ENCODE measurements at places on chromosomes 7 and 10.

DNA sequence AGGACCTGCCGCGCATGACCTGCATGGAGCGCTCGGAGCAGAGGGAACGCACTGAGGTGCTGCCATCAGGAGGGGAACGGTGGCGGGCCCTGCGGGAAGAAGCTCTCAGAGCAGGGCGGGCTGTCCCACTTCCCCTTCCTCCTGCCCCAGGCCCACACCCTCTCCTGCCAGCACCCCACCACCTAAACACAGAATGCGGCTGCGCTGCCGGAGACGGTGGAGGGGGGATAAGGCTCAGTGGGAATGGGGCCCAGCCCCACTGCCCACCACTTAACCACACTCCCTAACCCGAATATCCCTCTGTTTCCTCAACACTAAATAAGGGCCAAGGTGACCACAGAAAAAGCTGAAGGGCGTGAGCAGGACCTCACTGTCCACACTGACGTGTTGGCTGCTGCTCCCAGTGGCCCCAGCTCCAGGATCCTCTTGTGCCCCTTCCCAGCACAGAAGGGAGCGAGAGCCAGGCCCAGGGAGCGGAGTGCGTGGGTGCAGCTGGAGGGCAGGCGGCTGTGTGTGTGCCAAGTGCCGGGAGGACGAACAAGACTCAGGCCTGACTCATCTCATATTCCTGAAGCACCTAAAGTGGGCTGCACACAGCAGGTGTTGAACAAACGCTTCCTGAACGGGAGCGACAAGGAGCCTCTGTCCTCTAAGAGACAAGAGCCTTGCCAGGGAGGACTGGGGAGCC, 116.8 kb downstream of the MAD1L1 start:
- no peaks in the 10 kb centered on the region for H3K27me3 ChIP-seq
- no peak overlapping the region for H3K4me3 ChIP-seq
- H3K4me1 ChIP-seq: peaks cover 46% of the 10 kb centered on the region
- H3K36me3 ChIP-seq: no peaks in the 10 kb centered on the region
- no peak overlapping the region for H3K27ac ChIP-seq
- DNase-seq: no peak

- no peaks in the 10 kb centered on the region for H3K36me3 ChIP-seq
- H3K27ac ChIP-seq: no peak overlapping the region
- DNase-seq: no peak
- H3K4me1 ChIP-seq: no peaks in the 10 kb centered on the region
These were observed 73.9 kb upstream of the FAM171A1 start for GRCh38 chr10:15445006-15445390.

GRCh38 chr7:16428672-16429071, 7.3 kb upstream of the CRPPA start:
- H3K4me1 ChIP-seq: no peaks in the 10 kb centered on the region
- no peak overlapping the region for H3K27ac ChIP-seq
- no peaks in the 10 kb centered on the region for H3K36me3 ChIP-seq
- H3K27me3 ChIP-seq: peaks cover 2% of the 10 kb centered on the region
- no peak for DNase-seq
- no peak overlapping the region for H3K4me3 ChIP-seq

GRCh38 chr10:8065651-8066050, 11.2 kb downstream of the GATA3 start:
- H3K27me3 ChIP-seq: no peaks in the 10 kb centered on the region
- H3K27ac ChIP-seq: no peak overlapping the region
- H3K36me3 ChIP-seq: peaks cover 64% of the 10 kb centered on the region
- peaks cover 61% of the 10 kb centered on the region for H3K4me1 ChIP-seq
- no peak overlapping the region for H3K4me3 ChIP-seq
- no peak for DNase-seq

GRCh38 chr7:142231716-142232115, 26.1 kb downstream of the PRSS58 start:
- H3K4me1 ChIP-seq: no peaks in the 10 kb centered on the region
- no peaks in the 10 kb centered on the region for H3K27me3 ChIP-seq
- H3K4me3 ChIP-seq: no peak overlapping the region

GRCh38 chr10:102112210-102112817, 7.9 kb downstream of the LDB1 start:
- no peak overlapping the region for H3K27ac ChIP-seq
- H3K27me3 ChIP-seq: no peaks in the 10 kb centered on the region
- no peak overlapping the region for H3K4me3 ChIP-seq
- peaks cover 46% of the 10 kb centered on the region for H3K4me1 ChIP-seq

DNA sequence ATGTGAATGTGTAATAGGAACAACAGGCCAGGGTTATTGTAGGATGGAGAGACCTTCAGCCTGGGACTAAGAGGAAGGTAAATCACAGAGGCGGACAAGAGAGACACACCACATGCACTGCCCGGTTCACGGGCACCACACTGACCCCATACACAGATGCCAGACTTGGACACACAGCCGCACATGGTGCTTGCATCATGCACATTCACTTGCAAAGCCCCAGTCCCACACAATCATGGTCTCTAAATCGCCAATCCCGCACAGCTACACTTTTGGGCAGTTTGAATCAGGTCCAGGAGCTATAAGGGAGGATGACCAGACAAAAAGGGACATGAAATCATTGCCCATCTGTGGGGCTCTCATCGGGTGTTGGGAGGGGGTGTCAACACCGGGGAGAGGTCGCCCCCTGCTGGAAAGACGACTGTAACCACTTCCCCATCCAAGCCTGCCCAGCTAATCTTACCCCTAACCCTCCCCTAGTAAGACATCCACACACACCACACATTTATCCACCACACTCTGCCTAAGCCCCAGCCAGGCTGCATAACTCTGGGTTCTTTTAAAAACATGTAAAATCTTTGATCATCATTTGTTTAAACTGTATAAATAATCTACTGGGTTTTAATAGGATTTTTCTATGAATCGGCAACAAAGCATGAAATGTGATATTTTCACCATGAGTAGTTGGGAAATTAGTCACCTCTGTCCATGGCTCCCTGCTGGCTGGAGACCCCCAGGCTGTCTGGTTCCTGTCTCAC, 40.5 kb upstream of the SLF2 start:
- no peaks in the 10 kb centered on the region for H3K4me1 ChIP-seq
- no peak overlapping the region for H3K27ac ChIP-seq
- DNase-seq: no peak
- H3K36me3 ChIP-seq: no peaks in the 10 kb centered on the region
- no peak overlapping the region for H3K4me3 ChIP-seq

GRCh38 chr10:19815036-19815730, 1.0 kb upstream of the PLXDC2 start:
- H3K4me3 ChIP-seq: peak overlapping the region; percentile 20
- no peak for DNase-seq
- no peaks in the 10 kb centered on the region for H3K36me3 ChIP-seq
- no peak overlapping the region for H3K27ac ChIP-seq

- no peak overlapping the region for H3K4me3 ChIP-seq
- DNase-seq: no peak
- H3K4me1 ChIP-seq: no peaks in the 10 kb centered on the region
These were observed 107.5 kb upstream of the ARID5B start for GRCh38 chr10:61793760-61794703.

GRCh38 chr7:48289656-48290055, 118.4 kb downstream of the ABCA13 start:
- no peak for DNase-seq
- no peaks in the 10 kb centered on the region for H3K27me3 ChIP-seq
- H3K27ac ChIP-seq: no peak overlapping the region
- H3K4me1 ChIP-seq: no peaks in the 10 kb centered on the region
- H3K36me3 ChIP-seq: no peaks in the 10 kb centered on the region
- no peak overlapping the region for H3K4me3 ChIP-seq

DNA sequence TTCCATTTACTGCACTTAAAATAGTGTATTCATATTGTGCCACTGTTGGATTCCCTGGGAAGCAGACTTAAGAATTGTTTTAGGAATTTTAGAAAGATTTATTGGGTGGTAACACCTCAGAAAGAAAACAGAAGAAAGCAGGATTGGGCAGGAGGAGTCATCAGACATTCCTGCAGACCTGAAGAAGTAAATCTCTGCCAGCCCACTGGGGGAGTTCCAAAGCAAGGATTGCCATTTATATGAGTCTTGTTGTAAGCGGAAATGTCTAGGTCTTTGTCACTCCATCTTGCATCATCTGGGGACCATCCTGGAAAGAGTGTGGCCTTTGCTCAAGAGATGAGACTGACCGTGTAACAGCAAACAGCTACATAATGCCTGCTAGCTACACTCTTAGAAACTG, 947.6 kb upstream of the POT1 start:
- no peaks in the 10 kb centered on the region for H3K4me1 ChIP-seq
- no peak overlapping the region for H3K27ac ChIP-seq
- H3K4me3 ChIP-seq: no peak overlapping the region
- no peaks in the 10 kb centered on the region for H3K27me3 ChIP-seq
- DNase-seq: no peak
- H3K36me3 ChIP-seq: no peaks in the 10 kb centered on the region

DNA sequence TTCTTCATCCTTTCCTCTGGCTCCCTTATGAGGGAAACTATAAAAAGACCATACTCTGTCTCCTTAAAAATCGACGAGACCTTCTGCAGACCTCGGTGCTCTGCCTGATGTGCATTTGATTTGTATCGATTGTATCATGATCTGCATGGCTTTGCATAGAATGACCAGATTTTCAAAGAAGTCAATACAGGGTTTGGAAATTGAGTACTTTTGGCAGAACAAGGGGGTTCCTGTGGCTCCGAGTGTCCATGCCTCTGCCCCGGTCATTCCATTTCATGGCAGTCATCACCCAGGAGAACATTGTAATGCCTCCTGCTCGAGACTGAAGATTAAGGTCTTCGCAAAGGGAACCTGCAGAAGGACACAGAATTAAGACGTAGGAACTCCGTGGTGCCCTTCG, 685 bp downstream of the CASP2 start:
- no peak for DNase-seq
- peak overlapping the region; percentile 81 for H3K27ac ChIP-seq
- H3K4me3 ChIP-seq: peak overlapping the region; percentile 95
- H3K27me3 ChIP-seq: no peaks in the 10 kb centered on the region
- H3K4me1 ChIP-seq: peaks cover 24% of the 10 kb centered on the region

DNA sequence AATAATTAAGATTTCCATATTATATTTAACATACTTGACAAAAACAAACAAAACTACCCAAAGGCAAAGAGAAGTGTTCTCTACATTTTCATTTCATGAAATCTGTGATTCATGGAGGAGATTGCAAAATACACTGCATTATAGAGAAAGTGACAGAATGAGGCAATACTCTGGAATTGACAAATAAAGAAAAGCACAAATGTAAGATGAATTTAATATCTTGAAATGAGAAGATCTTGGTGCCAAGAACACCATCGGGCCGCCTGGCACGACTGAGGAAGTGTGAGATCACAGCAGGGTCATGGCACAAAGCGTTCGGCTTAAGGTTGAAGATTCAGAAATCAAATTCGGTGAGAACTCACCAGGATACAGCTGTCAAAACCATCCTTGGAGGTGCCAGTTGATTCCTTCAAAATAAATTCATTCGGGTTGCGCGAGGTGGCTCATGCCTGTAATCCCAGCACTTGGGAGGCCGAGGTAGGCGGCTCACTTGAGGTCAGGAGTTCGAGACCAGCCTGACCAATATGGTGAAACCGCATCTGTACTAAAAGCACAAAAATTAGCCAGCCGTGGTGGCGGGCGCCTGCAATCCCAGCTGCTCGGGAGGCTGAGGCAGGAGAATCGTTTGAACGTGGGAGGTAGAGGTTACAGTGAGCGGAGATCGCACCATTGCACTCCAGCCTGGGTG, 174.0 kb upstream of the PFKP start:
- no peaks in the 10 kb centered on the region for H3K27me3 ChIP-seq
- no peak overlapping the region for H3K4me3 ChIP-seq
- H3K36me3 ChIP-seq: no peaks in the 10 kb centered on the region
- DNase-seq: no peak

DNA sequence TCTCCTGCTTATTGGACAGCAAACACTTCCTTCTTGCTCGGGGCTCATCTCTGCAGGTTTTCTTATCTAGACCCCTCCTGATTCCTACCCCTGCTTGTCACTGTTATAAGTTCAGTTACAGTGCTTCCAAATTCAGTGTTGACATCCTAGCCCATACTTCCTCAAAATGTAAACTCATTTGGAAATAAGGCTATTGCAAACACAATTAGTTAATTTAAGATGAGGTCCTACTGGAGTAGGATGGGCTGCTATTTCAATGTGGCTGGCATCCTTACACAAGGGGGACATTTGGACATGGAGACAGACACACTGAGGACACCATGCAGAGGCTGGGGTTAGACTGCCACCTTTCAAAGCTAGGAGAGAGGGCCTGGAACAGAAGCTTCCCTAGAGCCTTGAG, 85.2 kb upstream of the NPVF start:
- H3K4me3 ChIP-seq: no peak overlapping the region
- H3K36me3 ChIP-seq: no peaks in the 10 kb centered on the region
- H3K4me1 ChIP-seq: no peaks in the 10 kb centered on the region
- no peak for DNase-seq

GRCh38 chr10:64659311-64659710, 1138.1 kb downstream of the REEP3 start:
- H3K4me1 ChIP-seq: no peaks in the 10 kb centered on the region
- H3K27me3 ChIP-seq: no peaks in the 10 kb centered on the region

DNA sequence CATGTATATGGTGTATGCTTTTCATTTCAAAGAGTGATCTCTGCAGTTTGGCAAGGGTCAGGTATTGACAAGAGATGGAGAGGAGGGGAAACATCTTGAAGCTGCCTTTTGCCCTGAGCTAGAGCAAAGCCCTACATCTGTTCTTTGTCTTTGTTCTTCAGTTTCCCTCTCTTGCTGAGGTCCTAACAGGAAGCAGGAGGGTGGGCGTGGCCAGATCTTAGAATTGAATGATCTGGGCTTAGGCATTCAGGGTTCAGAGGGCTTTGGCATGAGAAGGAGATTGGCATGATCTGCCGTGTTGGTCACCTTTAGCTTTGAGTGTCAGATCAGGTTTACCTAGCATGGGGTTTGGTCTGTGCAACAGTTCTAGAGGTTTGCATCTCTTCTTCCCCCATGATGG, 41.3 kb downstream of the LRMDA start:
- no peak for DNase-seq
- H3K27me3 ChIP-seq: no peaks in the 10 kb centered on the region
- H3K27ac ChIP-seq: no peak overlapping the region
- no peak overlapping the region for H3K4me3 ChIP-seq
- H3K36me3 ChIP-seq: no peaks in the 10 kb centered on the region

- no peaks in the 10 kb centered on the region for H3K36me3 ChIP-seq
- H3K27ac ChIP-seq: no peak overlapping the region
- no peaks in the 10 kb centered on the region for H3K4me1 ChIP-seq
- H3K27me3 ChIP-seq: no peaks in the 10 kb centered on the region
- DNase-seq: no peak
These were observed 19.0 kb upstream of the PFKP start for GRCh38 chr10:3048119-3049019.

GRCh38 chr10:128110339-128110738, 15.9 kb downstream of the MKI67 start:
- H3K27me3 ChIP-seq: no peaks in the 10 kb centered on the region
- DNase-seq: no peak
- H3K4me1 ChIP-seq: no peaks in the 10 kb centered on the region
- H3K36me3 ChIP-seq: no peaks in the 10 kb centered on the region
- no peak overlapping the region for H3K4me3 ChIP-seq

GRCh38 chr10:30759423-30759822, 129.9 kb upstream of the LYZL2 start:
- no peaks in the 10 kb centered on the region for H3K36me3 ChIP-seq
- H3K4me1 ChIP-seq: peaks cover 25% of the 10 kb centered on the region
- no peak overlapping the region for H3K27ac ChIP-seq
